GM12878 (cell line): ENCODE measurements at places on chromosomes 12 and 14.

DNA sequence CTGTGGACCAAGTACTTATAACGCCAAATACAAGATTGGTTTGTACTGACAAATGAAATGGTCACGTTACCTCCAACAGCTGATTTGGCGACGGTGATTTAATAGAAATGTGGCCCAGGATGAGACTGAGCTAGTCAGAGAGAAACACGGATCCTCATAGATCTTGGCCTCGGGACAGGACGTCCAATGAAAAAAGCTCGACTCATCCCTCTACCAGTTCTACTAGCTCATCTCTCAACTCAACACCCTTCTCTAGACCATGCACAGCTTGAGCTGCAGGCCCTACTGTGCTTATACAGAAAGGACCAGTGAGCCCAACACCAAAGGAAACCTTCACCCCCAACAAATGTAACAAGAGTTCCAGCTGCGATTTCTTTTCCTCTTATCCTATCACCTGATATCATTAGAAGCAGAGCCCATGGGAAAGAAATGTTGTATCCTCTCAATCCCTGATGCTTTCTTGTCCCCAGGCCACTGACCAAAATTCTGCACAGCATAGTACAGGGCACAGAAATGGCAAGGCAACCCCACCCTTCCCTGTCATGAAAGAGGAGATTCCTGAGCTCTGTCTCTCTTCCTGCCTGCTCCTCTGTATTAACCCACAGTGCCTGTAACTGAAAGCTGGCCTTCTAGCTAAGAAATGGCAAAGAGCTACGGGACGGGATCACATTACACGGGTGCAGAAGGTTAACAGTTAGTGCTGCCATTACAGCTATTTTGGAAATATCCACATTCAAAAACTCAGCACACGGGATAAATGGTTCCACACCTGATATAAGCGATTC is 39.2 kb downstream of the DICER1 start:
- no peak for DNase-seq

GRCh38 chr12:91205811-91206210 is 23.2 kb upstream of the DCN start:
- no peak for DNase-seq

DNA sequence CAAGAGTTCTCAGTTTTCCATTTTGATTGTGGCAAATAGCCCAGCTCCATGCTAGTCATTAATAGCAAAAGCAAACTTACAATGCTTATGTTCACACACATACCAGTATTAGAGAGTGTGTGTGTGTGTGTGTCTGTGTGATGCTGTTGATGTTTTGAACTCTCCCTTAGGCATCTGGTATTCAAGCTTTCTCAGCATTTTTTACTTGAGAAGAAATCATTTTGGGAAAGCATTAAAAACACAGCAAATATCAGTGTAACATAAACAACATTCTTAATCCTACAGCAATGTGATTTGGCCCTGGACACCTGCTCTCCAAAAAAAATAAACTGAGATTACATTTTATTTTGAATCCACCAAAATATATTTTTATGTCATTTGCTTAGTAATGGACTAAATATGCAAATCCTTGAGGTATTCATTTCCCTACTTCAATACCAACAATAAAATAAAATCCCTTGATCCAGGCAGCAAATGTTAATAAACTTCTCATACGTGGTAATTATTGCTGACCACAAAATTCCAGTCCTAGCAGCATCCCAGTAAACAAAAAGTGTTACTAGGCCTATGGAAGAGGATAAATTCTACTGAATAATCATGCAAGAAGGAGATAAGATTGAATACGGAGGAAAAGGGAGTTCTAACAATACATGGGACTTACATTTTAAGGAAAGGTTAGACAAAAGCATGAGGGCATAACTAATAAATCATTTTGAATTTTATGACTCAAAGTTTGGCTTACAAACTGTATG is 249.5 kb upstream of the CLEC14A start:
- no peak for DNase-seq

DNA sequence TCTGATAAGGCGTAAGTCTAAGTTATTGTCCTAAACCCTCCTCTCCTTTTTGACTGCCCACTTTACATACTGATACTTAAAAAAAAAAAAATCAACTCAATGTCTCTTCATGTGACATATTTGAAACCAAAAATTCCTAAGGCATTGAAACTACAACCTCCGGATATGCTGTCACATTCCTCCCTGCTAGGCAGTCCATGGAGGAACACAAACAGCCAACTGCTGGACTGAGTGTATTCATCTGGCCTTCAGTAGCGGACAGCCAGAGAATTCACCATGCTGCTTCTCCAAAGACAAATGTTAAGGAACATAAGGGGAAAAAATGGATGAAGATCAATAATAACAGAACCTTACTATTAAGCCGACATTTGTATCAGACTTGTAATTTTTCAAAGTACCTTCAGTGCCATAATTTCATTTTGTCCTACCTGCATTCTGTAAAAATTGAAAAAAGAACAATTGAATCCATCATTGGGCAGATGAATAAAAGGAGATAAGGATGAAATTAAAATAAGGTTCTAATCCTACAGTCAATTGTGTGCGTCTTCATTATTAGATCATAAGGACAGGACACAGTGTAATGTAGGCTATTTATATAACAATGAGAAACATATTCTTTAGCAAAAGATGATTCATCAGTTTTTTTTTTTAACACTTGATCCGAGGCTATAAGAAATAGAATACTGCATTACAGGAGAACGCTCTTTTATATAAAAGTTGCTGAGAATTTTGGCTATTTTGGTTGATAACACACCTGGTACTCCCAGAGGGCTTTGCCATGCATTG is 12.2 kb downstream of the RERG start:
- DNase-seq = no peak

- DNase-seq = no peak
These were observed 29.4 kb downstream of the ACAD10 start for GRCh38 chr12:111715279-111715678.

DNA sequence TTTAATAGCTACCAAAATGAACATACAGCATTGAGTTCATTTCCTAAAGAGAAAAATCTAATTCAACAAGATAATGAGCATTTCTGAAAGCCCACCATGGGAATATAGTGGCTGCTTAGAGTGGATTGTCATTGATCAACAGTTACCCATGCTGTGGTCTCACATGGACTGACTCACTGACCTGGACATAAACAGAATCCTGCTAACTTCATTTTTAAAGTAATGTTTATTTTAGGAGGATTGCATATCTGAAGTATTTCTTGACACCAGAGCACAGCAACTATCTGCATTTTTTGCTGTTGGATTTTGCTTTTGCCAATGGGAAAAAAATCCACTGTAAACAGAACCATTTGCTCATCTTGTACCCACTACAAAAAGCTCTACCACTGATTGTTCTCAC is 71.7 kb downstream of the KCNC2 start:
- no peak for DNase-seq

- DNase-seq = no peak
These were observed 109.6 kb downstream of the SLC38A6 start for GRCh38 chr14:61090432-61091216.

DNA sequence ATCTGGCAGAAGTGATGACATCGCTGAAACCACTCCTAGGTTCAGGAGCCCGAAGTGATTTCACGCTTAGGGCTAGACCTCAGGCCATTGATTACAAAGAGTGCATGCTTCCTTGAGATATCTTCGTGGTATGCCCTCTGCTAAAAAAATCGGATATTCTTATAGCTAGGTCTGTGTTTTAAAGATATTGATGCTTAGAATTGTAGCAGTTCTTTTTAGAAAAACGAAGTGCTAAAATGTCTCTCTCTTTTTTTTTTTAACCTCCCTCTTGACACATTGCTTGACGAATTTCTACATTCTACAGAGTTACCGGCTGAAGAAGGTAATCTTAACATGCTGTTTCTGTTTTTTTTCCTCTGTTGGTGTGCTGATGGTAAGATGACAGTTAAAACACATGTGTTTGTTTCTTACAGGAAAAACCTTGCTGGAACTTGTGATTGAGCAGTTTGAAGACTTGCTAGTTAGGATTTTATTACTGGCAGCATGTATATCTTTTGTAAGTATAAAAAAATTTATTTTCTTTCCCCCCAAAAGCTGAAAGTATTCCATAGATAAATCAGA is 1.3 kb downstream of the ATP2A2 start:
- no peak for DNase-seq

- DNase-seq = no peak
These were observed 22.2 kb upstream of the PLEKHG3 start for GRCh38 chr14:64681796-64682710.

- DNase-seq = no peak
These were observed 109.5 kb upstream of the RAP1B start for GRCh38 chr12:68501226-68501625.

GRCh38 chr12:96198965-96199364 is 4.8 kb downstream of the ELK3 start:
- DNase-seq = no peak

GRCh38 chr12:22287776-22288621 is 46.5 kb downstream of the ST8SIA1 start:
- no peak for DNase-seq

DNA sequence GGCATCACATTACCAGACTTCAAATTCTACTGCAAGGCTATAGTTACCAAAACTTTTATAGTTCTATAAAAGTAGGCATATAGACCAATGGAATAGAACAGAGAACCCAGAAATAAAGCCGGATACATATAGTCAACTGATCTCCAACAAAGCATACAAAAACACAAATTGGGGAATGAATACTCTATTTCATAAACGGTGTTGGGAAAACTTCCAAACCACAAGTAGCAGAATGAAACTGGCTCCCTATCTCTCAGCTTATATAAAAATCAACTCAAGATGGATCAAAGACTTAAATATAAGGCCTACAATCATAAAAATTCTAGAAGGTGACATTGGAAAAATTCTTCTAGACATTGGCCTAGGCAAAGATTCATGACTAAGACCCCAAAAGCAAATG is 187.9 kb upstream of the PLXNC1 start:
- DNase-seq = no peak

DNA sequence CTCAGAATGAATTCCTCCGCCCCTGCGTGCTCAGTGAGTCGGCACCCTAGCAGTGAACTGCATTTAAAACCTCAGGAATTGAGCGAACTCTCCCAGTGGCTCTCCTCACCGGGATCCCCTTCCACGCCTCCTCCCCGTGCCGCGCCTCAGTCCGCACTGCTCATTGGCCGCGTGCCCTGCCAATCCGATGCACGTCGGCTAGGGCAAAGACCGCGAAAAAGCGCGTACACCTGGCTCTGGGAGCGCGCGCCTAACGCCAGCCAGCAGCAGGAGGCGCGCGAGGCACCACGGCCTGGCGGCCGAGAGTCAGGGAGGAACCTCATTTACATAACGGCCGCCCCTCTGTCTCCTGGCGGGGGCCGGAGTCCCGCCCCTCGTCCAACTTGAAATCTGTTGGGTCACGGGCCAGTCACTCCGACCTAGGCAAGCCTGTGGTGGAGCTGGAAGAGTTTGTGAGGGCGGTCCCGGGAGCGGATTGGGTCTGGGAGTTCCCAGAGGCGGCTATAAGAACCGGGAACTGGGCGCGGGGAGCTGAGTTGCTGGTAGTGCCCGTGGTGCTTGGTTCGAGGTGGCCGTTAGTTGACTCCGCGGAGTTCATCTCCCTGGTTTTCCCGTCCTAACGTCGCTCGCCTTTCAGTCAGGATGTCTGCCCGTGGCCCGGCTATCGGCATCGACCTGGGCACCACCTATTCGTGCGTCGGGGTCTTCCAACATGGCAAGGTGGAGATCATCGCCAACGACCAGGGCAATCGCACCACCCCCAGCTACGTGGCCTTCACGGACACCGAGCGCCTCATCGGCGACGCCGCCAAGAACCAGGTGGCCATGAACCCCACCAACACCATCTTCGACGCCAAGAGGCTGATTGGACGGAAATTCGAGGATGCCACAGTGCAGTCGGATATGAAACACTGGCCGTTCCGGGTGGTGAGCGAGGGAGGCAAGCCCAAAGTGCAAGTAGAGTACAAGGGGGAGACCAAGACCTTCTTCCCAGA is at the start of gene HSPA2:
TSS of gene HSPA2 (plus strand) at position 534 of the 995 bp plus-strand sequence. CDS start at position 643, 109 bp downstream.
- DNase-seq = peak; percentile 89

GRCh38 chr12:87671757-87672156 is 357.4 kb downstream of the C12orf50 start:
- no peak for DNase-seq

- DNase-seq = no peak
These were observed 2.4 kb upstream of the CLEC1B start for GRCh38 chr12:10001171-10001776.

DNA sequence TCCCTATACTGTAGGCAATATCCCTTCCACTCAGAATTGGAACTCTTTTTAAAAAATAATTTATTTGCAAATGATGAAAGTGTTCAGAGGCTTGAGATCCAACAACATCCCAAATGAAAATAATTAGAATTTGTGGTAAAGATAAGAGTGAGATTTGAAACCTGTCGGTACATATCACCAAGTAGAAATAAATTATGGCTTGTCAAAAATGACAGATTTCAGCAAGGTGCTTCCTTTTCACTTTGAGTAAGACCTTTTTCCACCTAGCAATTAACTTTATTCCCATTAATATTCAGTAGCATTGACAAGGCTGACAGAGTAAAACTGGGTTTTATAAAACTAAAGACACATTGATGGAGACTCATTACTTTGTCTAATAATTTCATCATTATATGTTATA is 107.7 kb upstream of the PRKD1 start:
- DNase-seq = no peak

DNA sequence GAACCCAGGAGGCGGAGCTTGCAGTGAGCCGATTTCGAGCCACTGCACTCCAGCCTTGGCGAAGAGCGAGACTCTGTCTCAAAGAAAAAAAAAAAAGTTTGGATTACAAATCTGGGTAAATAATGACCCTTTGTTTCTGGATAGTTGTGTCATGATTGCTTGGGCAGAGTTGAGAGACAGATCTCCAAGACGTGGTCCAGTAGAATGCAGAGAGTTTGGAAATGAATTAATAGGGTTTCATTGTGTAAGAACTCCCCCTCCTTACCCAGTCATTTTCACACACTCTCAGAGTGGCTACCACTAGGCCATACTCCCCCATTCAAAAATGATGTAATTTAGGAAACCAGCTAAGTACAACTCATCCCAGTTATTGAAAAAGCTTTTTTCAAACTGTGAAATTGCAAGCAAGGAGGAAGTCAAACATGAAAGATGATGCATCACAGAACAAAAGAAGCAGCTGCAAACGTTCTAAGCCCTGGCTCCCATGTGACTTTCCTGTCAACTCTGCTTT is 1331.9 kb downstream of the AACS start:
- DNase-seq = no peak

- DNase-seq = no peak
These were observed 39.9 kb downstream of the GLT8D2 start for GRCh38 chr12:104010121-104010520.

GRCh38 chr12:26520109-26520508 is 312.9 kb downstream of the ITPR2 start:
- no peak for DNase-seq
